ENCODE measurements at places on chromosomes 11 and 22. TPM values are rescaled to one million over a fixed set of nuclear protein-coding genes. Genes with fewer than 3 reads are reported as not detected.

DNA sequence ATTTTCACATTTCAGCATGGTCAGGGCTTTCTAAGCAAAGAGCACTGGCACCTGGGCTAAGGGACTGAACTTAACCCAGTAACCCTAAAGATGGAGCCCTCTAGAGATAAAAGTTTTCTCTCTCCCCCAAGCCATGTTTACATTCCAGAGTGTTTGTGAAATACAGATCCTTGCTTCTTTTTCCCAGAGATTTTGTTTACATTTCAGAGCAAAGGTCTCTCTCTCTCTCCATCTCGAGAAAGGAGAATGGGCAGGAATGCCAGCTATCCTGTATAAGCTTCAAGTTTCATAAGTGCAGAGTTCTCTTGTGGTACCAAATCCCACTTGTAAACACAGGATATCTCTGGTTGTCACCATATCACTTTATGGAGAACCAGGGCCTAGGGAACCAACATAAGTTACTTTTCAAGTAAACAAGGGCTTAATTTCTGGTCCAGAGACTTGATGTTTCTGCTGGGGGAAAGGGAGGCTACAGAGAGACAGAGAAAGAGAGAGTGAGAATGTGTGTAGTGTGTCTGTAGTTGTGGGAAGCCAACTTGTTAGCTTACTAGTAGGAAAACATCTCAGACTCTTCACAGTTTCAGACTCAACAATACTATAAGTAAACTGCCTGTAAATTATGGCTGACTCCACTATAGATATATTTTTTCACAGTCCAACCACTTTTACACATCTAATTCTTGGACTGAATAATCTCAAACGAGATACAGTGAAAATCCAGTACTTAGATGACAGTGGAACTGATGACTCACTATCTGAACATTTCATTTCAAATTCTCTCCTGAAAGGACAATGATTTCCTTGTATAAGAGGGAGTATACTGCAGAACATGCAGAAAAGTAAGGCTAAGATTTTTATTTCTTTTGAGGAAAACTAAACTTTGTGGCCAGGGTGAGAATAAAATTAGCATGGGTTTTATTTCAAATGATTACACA is 76.2 kb downstream of the ARHGAP32 start:
- DNase-seq, result no peak

The GAB2 gene
- 3.2 TPM for total RNA-seq

The MAPK8IP2 gene
- 0.38 TPM for total RNA-seq

DNA sequence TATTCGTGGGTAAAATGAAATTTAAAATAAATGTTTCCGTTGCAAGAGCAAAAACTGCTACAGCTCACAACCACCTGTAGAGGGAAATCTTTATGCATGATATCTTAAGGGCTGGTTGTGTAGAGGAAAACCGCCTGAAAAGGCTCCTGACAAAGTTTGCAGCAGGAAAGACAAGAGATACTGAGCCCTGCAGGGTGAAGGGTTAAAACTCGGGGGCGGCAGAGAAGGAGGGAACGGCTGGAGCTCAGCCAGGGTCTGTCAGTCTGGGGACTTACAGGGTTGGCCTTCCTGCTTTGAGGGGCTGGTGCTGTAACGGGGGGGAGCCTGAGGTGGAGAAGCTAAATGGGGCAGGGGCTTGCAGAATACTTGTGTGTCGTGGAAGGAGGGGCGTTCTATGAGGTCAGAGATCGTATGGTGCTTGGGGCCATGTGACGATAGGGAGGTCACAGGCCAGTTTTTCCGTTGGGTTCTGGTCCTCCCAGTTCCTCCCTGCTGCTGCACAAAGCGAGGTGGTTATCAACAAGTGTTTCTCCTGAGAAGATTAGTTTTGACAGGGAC is 122.9 kb upstream of the HSD17B12 start:
- no peak for DNase-seq

The TEAD1 gene
- total RNA-seq, result 0.90 TPM

DNA sequence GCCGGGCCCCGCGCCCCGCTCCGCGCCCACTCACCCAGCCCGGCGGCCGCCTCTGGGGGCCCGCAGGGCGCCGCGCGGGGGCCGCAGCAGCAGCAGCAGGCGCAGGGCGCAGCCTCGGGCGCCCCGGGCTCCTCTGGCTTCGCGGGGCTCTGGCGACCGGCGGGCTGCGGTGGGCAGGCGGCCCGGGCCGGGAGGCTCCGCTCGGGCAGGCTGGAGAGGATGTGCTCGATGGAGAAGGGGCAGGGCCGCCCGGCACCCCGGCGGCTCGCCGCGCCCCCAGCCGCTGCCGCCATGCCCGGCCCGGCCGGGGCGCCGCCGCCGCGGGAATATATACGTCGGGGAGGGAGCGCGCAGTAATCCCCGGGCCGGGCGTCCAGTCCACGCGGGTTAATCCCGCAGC is at the start of gene GSC2:
Gene GSC2, minus strand, starts transcription at position 302 of the 400 bp plus-strand sequence. Its CDS starts 9 bp downstream, at position 293.
- DNase-seq, result no peak

The PHOX2A gene
- not detected for total RNA-seq

The ADORA2A gene
- 51.1 TPM for total RNA-seq

The OOSP2 gene
- total RNA-seq, result not detected

The OOSP3 gene
- total RNA-seq, result not detected

The SAA4 gene
- total RNA-seq, result not detected

All from activated T-cell treated with anti-CD3 and anti-CD28 coated beads, Interleukin-2, amount 50 U/mL, for 4 hours (primary cell).